Left forelimb (tissue), 1 donor: ENCODE measurements at places on chromosomes 13 and 19.

DNA sequence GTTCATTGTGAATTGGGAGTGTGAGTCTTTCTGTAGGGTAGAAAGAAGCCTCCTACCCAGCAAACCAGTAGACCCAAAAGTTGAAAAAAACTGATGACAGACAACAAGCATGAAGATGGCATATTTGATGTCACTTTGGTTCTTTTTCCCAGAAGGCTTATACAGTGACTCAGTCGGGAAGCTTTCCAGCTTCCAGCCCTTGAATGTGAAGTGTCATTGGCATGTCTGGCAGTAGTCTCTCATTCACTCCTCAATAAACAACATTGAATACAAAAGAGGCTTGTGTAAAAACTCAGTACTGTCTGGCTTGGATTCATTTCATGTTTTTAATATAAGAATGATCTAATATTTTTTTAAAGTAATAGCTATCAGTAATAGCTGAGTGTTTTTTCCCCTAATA lies 68.7 kb downstream of the IPO5 start:
- no peak for DNase-seq

DNA sequence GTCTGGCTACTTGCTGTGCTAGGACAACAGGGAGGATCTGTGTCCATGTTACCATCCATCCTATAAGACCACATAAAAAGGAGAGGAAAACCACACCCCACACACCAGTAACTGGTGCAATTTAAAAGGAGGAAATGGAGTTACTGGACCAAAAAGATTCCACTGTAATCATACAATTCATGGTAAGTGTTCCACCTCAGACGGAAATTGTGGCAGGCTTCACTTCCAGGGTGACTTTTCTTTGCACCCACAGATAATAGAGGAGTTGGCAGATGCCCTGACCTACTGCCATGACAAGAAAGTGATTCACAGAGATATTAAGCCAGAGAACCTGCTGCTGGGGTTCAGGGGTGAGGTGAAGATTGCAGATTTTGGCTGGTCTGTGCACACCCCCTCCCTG lies 2.4 kb downstream of the AURKC start:
- DNase-seq: no peak

GRCh38 chr13:67632590-67632989 lies 402.5 kb upstream of the PCDH9 start:
- DNase-seq: no peak

DNA sequence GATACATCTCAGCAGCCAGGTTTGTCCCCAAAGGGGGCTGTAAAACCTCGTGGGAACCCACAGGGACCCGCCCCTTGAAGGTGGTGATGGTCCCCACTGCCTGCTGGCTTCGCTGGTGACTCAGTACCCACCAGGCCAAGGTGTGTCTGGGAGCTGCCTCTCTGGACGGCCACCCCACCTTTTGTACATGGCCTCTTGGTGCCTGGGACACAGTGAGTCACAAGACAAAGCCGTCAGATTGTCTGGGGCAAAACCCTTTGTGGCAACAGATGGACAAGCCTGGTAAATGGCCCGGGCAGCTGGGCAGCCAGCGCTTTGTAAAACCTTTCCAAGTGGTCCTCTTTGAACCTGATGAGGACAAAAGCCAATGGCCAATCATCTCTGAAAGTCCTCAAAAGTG lies 27.9 kb upstream of the KLF2 start:
- no peak for DNase-seq
